ENCODE measurements at places on chromosomes 12 and 14. TPM values are rescaled to one million over a fixed set of nuclear protein-coding genes. Genes with fewer than 3 reads are reported as not detected.

DNA sequence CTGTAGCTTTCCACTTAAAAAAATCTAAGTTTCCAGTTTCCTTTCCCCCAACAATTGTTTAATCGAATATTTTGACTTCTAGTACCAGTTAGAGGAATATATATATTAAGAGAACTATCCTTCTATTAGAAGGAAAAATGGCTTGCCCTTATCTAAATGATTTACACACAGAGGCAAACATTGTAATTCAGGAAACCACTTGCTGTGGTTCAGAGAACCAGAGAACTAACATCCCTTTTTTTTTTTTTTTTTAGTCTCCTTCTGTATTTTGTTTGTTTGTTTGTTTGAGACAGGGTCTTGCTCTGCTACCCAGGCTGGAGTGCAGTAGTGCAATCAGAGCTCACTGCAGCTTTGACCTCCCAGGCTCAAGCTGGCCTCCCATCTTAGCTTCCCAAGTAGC lies 746.6 kb downstream of the VRK1 start:
- DNase-seq: no peak

DNA sequence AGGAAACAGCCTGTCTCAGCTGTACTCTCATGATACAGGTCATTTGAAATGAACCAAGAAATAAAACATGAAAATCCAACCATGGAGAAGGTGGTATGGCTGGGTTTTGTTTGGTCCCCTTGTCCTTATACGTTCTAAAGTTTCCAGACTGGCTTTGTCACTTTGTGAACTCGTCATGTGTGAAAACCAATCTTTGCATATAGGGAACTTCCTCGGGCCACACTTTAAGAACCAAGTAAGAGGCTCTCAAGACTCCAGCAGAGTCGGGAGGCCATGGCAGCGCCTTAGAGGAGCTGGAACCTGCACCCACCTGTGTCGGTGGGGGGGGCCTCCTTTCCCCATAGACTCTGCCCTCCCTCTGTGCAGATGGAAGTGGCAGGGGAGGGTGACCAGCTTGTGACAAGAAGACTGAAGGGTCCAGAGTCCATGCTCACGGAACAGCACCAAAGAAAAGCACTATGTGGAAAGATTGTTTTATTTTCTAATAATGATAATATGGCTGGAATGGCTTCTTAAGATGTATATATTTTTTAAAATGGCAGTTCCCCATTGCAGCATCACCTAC lies 125.3 kb downstream of the ESRRB start:
- no peak for DNase-seq

- peak; percentile 95 for DNase-seq
These were observed at the start of gene RIMKLB for GRCh38 chr12:8697476-8698131. Gene RIMKLB (plus strand): TSS chr12:8697991. CDS start chr12:8713867, 15,876 bp downstream.

DNA sequence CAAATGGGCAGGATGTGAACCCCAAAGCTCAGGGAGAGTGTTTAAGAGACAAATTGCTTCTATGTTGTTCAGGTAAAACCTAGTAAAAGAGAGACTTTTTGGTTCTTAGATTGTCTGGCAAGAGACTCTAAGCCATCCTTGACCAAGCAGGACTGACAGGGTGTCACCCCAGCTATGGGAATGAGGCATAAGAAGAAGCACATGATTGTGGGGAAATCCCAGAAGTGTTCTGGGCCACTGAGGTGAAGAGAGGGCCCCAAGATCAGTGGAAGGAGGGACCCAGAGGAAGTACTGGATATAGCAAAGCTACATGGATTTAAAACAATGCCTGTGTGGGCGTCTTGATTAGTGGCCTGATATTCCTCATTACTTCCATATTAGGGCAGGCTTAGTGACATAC lies 99.0 kb downstream of the SAMD4A start:
- no peak for DNase-seq

GRCh38 chr14:63922696-63923421 lies 70.1 kb downstream of the SYNE2 start:
- no peak for DNase-seq

GRCh38 chr14:91225025-91225424 lies 19.5 kb downstream of the GPR68 start:
- no peak for DNase-seq

- no peak for DNase-seq
These were observed 252.4 kb downstream of the ITPR2 start for GRCh38 chr12:26580619-26581018.

GRCh38 chr14:90577661-90578282 lies 180.9 kb downstream of the CALM1 start:
- DNase-seq: peak; percentile 72

DNA sequence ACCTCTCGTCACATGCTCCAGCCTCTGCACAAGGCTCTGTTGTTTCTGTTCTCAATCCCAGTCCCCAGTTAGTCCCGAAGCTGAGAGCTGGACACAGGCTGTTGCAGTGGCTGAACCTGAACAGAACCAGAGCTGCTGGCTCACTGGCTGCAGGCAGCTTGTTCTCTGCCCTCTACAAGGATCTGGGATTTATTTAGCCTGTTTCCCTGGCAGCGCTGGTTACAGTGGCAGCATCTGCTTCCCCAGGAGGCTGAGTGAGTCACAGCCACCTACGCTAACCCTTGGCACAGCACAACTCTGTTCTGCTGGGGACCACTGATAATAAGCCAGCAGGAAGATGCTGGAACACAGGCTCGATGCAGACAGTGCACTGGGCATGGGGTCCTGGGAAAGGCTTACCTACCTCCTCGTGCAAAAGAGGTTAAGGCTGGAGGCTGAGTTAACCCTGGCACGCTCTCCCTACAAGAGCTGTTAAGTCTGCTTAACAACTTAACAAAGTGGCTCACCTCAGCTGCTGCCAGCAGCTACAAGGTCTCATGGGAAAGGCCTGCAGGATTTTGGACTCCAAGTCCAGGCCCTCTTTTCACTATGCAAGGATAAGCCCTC lies 299.6 kb downstream of the PCNX1 start:
- peak; percentile 81 for DNase-seq

DNA sequence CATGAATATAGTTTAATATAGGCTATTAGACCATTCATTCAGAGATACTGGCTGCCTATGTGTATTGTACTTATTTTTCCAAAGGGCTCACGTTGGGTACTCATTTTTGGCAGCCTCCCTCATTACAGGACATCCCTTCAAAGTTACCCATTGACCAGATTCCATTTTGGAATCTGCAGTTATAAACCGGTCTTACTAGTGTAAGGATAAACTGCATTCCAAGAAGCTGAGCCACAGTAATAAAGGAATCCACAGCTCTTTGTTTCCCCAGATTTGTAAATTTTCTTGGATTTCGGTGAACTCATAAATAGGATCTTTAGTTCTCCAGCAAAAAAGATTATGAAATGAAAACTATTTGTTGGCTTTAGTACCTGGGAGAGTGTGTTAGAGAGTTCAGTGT lies 18.9 kb upstream of the CFL2 start:
- no peak for DNase-seq

DNA sequence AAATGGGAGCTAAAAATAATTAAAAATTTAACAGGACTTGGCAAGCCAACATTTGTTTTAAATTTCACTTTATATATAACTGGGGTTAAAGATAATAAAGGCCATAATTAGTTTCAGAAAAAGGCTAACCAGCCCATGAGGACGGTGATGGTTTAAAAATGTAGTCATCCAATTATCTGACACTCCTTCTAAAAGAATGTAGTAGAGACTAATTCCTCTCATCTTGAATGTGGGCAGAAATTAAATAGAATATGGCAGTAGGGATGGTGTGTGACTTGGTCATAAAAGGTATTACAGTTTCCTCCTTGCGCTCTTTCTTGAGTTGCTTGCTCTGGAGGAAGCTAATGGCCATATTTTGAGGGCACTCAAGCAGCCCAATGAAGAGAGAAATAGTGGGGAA lies 49.1 kb upstream of the PTPRB start:
- no peak for DNase-seq

DNA sequence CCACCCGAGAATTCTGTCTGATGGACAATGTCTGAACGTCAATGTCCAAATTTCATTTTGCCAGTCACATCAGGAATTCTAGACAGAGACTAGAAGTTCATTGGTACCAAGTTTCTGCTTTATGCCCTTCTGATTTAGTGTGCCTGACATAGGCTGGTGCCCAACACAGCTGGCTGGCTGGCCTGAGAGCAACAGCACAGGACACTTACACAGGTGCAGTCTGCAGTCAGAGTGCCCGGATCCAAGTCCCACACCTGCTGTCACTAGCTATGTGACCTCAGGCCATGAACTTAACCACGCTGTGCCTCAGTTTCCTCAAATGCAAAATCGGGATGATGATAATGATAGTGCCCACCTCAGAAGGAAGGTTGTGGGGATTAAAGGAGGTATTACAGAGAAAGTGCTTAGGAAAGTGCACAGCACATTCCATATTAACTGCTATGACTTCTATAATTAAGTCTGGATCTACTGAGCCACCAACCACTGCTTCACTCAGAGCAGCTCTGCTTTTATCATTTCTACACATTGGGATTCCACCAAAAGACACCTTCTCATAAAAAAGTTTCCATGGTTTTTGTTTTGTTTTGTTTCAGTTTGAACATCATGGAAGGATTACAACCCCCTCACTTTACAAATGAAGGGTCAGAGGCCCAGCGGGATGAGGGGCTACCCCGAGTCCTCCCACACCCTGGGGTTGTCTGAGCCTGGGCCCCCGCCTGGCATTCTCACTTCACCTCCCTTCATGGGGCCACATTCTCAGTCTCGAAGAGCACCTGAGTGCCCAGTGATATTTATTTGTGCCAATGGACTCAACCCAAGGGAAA lies 168.8 kb upstream of the BCL2L14 start:
- DNase-seq: no peak

GRCh38 chr12:130127532-130127911 lies 34.7 kb upstream of the FZD10 start:
- peak; percentile 86 for DNase-seq

DNA sequence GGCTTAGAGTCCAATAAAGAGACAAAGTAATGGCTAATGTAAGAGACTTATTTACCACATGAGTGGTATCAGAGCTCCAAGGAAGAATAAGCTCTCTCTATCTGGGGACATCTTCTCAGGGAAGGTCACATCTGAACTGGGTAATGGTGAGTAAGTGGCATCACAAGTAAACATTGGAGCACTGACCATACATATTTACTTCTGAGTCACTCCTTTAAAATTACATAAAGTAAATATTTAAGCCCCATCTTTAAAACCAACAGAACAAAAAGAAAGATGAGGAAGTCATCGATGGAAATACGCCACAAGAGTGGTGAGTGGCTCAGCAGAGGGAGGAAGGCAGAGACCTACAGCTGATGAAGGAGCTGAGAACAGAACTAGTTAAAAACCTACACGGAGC lies 159.9 kb downstream of the DUSP6 start:
- no peak for DNase-seq

DNA sequence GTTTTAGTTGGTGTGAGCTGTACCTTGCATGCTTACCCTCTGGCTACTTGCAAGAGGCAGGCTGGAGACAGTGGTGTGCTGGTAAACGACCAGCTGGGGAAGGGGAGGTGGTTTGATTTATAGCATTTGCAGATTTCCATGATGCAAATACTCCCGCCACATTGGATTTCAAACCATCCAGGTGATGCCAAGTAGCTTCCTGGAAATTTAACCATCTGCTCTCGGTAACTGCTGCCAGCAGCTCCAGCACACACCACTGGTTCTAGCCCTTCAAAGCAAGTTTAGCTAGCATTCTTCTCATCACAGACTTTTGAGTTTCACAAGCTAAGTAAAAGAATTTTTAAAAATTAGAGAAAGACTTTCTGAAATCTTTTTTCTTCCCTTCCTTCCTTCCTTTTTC lies 104.5 kb upstream of the AMIGO2 start:
- DNase-seq: no peak

GRCh38 chr14:101962503-101962874 lies 1.9 kb upstream of the DYNC1H1 start:
- peak; percentile 70 for DNase-seq

- no peak for DNase-seq
These were observed 213.1 kb upstream of the FLRT2 start for GRCh38 chr14:85316701-85317410.

DNA sequence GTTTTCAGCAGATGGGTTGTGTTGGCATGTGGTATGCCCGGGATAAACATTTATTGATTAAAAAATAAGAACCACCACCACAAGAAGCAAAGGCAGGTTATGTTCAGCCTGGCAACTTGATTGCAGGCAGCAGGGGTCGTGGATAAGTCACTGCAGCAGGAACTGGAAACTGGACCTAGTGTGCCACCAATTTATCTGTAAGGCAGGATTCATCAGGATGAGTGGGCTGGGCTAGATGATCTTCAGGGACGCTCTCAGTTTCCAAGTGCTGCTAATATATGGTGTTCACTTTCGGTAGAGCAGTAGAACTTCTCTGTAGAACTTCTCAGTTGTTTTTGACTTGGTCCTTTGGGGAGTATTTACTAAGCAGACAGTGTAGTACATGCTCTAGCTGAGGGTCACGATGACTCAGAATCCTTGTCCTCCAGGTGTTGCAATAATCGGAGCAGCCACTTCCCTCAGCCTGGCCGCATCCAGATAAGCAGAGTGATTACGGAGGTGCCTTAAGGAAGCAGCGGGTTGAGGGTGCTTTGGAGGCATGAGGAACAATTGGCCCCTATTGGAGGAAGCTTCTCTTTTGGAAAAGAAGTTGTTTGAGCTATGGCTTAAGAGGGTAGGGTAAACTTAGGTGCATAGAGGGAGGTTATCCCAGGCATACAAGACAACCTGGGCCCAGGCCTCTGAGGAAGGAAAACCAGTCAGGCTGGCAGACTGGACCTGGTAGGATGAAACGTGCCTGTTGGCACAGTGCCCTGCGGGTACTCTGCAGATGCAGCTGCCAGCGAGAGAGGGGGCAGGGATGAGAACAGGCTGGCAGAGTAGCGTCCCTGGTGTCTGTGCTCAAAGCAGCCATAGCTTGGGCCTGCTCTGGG lies 104.0 kb downstream of the GPR135 start:
- DNase-seq: no peak

GRCh38 chr14:74546416-74546815 lies 52.9 kb downstream of the ISCA2 start:
- peak; percentile 77 for DNase-seq

DNA sequence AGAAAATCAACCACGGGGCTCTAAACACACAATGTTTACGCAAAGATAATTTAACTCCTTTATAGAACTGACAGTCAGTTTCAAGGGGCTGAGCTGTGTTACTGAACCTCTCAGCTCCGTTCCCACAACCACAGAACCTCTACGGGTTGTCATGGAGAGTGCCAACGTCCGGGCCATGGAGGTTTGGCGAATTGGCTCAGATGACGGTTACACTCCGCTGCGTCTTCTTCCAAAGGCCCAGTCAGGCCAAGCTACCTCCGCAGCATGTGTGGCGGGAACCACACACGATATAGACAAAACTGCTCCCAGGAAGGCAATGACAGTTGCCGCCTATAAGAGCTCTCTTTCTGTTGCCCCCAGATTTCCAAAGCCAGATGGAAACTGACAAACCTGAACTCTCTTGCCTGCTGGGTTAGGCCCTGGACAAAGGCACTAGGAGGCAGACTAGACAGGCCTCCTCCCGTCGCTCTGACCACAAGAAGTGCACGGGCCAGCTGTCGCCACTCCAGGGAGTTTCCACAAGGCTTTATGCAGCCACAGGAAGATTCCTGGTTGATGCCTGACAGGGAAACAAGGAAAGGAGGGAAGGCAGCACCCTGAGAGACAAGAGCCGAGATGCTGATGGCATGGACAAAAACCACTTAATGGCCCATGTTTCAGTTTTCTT lies 30.3 kb downstream of the CCDC88C start:
- DNase-seq: no peak

ANKS1B gene
- 32.7 TPM for total RNA-seq

NEDD1 gene
- 16.7 TPM for total RNA-seq

FAM222A gene
- total RNA-seq: 0.79 TPM

ETFRF1 gene
- 26.5 TPM for total RNA-seq

NRL gene
- total RNA-seq: 1.1 TPM

TMTC1 gene
- total RNA-seq: 54.7 TPM

PAPLN gene
- 9.4 TPM for total RNA-seq

FAM186B gene
- 0.14 TPM for total RNA-seq

GPR68 gene
- total RNA-seq: 6.4 TPM
